ENCODE measurements at places on chromosomes 2 and 18.

DNA sequence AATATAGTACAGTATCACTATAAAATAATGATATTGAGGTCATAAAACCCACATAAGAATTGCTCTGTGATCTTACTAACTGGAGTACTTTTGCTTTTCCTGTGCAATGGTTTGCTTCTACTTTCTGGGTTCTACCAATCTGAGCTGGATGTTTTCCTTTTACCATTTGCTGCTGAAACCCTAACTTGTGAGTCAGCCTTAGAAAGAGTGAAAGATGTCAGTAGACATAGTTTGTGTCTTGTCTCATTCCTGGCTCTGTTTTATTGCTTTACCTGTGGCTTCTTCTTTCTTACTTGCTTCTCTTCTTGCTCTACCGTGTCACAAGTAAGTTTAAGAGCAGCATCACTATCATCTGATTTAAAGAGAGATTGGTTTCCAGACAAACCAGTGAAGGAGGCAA, 61.0 kb downstream of the MBD2 start:
- DNase-seq, result no peak

DNA sequence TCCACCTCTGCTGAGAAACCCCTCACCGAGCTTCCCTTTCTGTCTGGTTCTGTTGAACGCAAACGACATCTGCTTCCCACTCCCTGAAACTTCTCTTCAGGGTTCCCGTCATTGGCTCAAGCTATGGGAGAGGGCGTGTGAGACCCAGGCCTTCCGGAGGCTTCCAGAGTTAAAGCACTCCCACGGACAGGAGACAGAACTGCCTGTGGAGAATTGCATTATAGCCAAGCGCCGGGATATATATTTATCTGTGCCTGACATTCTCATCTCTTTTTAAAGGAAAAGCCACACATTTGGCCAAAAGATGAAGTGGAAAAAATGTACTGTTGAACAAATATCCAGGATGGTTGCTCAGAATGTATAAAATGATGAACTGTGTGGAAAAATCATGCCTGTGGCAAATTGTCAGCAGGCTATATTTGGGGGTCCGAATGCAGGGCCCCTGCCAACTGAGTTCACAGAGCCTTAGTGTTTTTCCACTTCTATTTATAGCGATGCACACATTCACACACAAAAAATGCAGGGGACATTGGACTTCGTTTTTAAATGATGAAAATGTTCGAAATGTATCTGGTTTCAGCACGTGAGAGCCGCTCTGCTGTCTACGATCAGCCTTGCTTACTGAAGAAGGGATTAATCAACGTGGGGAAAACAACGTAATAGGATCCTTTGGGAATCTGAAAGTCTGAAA, 59.5 kb downstream of the E2F6 start:
- peak; percentile 65 for DNase-seq

GRCh38 chr18:23231340-23232021, 96.2 kb downstream of the CABLES1 start:
- DNase-seq, result peak; percentile 75

DNA sequence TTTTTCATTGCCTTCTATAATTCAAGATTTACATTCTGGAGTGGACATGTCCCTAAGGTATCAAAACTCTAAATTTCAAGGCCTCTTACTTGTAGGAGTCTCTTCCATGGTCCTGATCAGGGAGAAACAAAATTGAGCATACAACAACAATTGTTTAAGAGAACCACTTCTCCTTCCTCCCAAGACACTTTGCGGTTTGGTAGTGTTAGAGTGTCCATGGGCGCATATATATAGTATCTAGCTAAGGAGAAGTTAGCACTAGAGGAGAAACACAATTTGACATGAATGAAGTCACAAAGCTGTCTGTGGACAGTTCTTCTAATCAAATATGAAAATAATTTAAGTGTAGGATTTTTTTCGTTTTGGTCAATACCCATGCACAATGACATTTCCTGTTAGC, 349.1 kb upstream of the MAP2 start:
- DNase-seq, result no peak

- DNase-seq, result no peak
Measured at GRCh38 chr2:33292981-33293595, 183.4 kb upstream of the RASGRP3 start.

DNA sequence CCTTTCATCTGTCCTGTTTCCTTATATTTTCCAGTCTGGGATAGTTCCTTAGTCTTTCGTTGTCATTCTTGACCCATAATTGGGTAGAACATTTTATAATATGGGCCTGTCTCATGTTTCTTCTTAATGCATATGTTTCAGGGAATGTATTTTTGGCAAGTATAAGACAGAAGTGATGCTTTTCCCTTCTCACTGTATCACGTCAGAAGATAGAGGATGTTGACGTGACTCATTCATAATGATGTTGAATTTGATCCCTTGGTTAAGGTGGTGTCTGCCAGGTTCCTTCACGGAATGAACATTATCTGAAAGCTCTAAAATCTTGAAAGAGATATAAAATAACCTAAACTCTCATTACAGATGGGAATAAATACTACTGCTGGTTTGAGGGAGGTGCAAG, 18.8 kb downstream of the CDH7 start:
- no peak for DNase-seq

DNA sequence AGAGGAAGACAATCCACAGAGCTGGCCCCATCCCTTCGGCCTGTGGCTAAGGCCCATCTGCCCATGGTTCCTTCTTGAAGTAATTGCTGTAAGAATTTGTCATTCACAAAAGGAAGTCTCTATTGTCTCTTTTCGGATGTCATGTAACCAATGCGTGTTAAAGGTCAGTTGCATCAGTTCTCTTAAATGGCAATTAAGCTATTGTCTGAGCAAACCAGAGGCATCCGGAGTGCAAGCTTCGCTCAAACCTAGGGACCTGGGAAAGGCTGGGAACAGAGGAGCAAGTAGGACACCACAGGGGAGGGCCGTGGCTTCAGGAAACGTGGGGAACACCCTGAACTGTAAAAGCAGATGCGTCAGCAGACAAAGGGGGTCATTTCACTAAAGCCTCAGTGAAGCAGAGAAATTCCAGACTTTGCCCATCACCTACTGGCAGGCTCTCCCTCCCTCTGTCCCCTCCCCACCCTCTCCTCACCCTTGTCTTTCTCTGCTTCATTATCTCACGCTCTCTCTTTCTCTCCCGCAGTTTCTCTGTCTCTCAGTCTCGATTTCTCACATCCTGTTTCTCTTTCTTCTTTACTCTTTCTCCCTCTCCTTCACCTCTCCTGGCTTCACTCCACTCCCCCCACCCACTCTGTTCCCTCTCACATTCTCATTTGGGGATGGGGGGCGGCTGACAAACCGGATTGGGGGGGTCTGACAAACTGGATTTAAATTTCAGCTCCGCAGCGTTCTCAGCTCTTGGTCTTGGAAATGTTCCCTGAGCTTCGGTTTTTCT, 204.6 kb upstream of the TNP1 start:
- DNase-seq, result peak; percentile 59

GRCh38 chr2:218925434-218925833, 34.0 kb upstream of the CDK5R2 start:
- no peak for DNase-seq

DNA sequence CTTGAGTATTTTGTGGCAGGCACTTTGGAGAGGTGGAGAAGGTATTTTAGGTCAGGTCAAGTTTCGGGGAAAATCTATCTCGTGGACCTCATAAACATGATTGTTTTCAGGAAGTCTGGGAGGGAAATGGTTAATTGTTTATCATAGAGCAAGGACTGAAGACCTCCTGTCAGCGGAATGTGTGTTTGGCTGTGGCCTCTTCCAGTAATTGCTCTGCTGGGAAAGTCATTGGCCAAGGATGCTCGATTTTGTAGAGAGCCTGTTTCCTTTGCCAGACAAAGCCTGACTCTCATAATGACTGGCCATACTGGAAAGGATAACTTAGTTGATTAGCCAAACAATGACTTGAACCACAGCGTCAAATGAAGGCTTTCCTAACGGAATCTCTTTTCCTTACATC, 30.0 kb downstream of the IL1R2 start:
- no peak for DNase-seq

DNA sequence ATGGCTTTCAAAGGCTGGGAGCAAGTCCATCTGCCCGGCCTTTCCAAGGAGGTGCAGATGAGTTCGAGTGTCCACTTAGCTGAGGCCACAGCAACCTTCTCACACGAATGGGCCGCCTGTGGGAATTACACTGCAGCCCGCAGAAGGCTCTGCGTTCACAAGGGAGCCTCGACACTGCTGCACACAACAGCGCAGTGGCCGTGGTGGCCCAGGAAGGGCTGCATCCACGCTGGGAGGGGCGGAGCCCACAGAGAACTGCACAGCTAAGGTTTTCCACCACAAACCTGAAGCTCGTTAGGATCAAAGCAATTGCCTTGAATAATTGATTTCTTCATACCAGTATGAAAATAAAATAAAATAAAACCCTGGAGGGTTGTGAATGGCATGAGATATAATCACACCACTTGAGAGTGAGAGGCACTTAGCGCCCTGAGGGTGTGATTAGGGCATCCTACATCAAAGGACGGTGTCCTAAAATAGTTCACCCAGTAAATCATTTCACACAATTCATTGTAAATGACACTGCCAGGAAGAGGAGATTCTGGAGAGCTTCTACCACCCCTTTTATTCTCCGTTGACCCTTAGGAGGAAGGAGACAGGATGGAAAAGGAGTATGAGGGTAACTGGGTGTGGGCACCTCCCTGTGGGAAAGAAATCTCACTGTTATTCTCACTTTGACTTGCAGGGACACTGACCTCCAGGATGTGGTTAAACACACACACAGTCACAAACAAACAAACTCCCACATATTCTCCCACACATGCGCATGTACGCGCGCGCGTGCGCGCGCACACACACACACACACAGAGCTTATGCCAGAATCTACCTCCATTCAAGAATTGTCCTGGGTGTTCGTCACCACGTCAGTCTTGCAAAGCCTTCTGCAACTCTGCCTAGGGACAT, 256.6 kb upstream of the ID2 start:
- no peak for DNase-seq

DNA sequence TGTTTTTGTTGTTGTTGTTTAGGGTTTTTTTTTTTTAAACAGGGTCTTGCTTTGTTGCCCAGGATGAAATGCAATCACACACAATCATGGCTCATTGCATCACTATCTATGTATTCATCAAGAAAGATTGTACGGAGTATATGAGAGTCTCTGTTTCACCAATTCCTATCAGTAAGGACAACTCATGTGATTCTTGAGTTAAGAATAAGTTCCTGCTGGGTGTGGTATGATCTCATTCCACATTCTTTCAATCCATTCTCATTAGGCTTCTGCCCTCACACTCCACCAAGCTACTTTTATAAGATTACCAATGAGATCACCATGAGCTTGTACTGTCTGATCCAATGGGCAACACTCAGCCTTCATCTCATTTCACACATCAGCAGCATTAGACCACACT, 9.1 kb upstream of the AP1S3 start:
- DNase-seq, result no peak

DNA sequence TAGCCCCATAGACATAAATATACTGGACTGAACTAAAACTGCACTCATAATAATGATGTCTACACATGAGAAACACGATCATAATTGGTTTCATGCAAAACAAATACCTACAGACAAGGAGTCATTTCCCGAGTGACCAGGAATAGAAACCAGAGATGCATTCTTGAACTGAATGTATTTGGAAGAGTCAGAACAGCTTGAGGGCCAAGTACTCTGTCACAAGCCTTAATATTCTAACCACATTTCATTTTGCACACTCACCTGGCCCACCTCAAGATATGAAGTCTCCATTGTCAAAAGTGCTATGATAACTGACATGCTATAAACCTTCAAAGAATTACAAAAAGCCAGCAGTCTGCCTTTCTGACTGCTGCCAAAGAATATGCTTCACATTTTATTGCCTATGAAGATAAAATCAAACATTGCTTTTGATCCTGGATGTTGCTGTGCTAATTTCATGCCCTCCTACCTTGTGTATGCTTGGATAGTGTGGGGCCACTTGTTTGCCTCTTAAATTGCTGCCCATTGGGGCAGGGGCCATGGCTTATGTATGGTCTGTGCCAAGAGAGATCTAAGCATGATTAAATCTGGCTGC, 18.9 kb upstream of the ASAP2 start:
- DNase-seq, result no peak

DNA sequence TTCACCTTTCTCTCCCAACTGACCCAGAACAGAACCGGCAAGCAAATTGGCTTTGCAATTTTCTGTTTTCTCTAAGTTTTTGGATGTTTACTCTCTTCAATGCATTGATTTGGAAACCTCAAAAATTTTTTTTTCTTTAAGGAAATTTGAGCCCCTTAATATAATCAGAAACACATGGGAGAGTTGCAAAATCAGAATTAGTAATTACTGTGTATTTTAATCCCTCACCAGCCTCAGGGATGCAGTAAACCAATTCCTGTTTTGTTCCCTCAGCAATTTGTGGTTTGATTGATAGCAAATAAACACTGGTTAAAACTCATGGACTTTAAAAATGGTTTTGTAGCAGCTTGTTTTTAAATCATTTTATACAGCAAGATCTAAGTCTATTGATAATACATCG, 281.5 kb downstream of the NEDD4L start:
- no peak for DNase-seq

DNA sequence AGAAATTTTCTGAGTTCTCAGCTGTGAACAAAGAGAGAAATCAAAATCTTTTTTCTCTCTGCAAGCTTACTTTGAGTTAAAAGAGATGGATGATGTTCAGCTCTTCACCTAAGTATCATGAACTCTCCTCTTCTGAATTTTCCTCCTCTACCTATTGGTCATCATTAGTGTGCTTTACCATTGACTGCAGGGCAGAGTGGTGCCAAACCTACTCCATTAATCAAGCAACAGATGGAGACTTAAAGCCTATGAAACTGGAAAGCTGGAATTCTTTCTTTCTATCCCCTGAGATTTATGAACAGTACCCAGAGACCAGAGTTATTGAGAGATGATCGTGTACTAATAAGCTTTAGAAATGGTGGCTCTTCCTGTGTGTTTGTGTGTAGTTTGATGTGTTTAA, 31.3 kb upstream of the LINC00305 start:
- DNase-seq, result peak; percentile 44

DNA sequence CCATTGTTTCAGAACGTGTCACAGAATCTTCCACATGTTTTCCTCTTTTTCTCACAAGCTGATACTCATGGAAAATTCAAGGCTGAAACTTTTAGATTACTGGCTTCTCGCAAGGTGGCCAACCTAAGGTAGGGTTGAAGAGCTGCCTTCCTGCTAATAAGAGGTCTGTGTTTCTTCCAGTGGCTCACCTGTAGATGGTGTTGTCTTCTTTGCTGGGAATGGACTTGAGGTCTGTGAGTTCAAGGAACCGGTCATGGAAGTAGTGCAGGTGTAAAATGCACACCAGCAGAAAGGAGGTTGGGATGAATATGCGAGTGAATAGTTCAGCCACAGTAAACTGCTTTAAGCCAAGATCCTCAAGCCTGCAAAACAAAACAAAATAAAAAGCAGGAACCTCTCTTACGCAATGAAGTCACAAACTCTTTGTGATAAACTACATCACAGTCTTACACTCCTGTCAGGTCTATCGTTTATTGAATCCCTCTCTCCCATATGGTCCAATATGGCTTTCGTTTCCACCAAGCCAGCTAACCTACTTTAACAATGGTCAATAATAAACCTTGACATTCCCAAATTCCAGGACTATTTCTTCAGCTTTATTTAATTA, 258.9 kb downstream of the NAPG start:
- no peak for DNase-seq

Data from umbilical cord (tissue), 2 donors.